ENCODE measurements at places on chromosomes 7 and 10. TPM values are rescaled to one million over a fixed set of nuclear protein-coding genes. Genes with fewer than 3 reads are reported as not detected.
A peak's percentile ranks its signal among the peaks of the same experiment; 100 is the strongest.

- DNase-seq = no peak
These were observed 18.7 kb downstream of the SRRM3 start for GRCh38 chr7:76220185-76221057.

DNA sequence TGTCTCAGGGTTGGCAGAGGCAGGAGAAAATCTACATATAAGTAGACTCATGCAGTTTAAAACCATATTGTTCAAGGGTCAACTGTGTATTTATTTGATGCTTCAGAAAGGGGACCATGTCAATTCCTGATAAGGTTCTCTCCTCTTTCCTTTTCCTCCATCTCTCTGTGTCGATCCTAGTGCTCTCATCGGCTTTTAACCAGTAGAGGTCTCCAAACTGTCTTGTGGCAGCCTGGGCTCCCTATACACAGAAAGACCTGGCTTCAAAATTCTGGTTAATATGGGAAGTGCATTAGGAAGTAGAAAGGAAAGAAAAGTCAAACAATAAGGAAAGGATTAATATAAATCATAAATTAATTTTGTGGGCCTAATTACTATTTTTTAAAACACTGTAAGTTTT lies 304.4 kb upstream of the C7orf33 start:
- DNase-seq = peak; percentile 32

DNA sequence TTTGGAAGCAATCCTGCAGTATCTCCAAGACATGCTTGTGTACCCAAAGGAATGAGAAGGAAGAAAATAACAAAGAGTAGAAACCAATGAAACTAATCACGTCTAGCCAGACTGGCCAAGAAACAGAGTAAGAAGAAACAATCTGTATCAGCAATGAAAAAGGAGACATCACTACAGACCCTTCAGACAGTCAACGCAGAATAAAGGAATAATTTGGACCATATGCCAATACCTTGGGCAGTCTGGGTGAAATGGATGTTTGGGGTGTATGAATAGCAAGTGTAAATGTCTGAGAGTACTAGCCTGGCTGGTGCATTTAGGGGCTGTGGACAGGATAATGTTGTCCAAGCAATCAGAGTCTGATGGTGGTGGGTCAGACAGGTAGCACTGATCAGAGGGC lies 61.1 kb downstream of the SLC29A4 start:
- no peak for DNase-seq

DNA sequence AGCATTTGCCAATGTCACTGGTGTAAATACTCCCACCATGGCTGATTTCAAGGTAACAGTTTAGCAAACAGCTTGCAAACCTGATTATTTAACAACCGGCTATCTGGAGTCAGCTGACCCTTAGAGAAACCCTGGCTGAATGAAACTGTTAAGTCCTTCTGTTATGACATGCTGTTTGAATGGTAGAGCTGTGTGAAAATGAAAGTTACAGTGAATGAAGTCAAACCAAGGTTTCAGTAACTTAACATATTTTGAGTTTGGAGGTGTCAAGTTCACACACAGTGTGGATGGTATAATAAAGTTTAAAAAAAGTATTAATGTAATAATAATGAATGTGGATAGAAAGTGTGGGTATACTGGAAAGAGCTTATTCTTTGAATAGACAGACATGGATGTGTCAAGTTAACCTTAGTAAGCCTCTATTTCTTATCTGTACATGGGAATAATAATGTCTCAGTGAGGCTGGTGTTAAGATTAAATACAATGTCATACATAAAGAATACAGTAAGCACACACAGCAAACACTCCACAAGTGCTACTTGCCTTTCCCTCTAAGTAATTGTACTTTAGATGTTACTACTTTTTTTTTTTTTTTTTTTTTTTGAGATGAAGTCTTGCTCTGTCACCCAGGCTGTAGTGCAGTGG lies 150.4 kb downstream of the TAX1BP1 start:
- no peak for DNase-seq

Gene OR2A12
- total RNA-seq = not detected

Gene MSMB
- 16.4 TPM for total RNA-seq
